T-helper 9 cell (primary cell): ENCODE measurements at places on chromosomes 16 and 17.
A peak's percentile ranks its signal among the peaks of the same experiment; 100 is the strongest.

GRCh38 chr17:19308398-19308797, 54.1 kb downstream of the B9D1 start:
- DNase-seq = no peak

DNA sequence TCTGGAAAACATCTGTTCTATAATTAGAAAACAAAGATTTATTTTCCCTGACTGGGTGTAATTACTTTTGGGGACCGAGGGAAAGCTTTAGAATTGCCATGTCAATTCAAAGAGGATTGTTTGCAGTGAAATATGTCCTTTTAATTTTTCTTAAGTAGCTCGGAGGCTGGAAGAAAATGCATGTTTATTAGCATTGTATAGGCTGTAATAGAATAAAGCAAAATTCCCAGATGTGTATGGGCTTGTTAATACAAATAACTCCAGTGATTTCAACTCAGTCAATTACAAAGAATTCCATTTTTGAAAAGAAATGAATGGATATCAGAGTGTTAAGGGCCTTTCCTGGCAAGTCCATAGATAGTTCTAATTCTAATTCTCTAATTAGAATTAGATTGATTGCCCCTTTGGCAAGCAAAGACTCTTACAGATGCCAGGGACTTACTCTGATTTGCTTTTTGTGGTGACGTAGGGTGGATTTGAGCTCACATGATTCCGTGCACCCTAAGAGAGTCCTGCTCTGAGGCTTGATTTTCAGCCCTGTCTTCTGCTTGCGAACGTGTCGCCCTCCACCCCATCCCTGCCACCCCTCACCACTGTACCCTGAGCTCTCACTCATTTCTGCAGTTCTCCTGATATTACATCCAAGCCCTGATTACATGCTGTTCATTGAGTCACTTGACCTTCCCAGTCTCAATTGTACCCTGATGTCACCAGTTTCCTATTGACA, 70.0 kb upstream of the FAM20A start:
- DNase-seq = no peak

- DNase-seq = no peak
Measured at GRCh38 chr17:30321314-30321713, 12.5 kb downstream of the TMIGD1 start.

DNA sequence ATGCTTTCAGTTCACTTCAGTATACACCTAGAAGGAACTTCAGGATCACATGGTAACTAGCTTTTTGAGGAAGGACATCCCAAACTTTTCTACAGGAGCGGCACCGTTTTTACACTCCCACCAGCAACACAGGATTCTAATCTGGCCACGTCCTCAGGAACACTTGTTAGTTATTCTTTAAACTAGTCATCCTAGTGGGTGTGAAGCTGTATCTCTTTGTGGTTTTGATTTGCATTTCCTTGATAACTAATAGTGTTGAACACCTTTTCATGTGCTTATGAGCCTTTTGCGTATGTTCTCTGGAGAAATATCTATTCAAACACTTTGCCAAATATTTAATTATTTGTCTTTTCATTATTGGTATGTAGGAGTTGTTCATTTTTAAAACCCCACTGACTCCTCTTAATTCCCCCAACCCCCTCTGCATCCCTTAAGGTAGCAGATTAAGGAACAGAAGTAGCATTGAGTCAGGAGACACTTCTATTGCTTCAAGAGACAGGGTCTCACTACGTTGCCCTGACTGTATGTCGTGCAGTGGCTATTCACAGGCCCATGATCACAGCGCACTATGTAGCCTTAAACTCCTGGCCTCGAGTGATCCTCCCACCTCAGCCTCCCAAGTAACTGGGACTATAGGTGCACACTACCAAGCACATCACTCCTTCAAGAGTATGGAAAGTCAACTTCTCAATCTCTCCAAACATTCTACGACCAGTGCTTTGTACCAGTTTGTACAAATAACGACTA, 25.4 kb downstream of the YWHAE start:
- no peak for DNase-seq

- DNase-seq = peak; percentile 45
Measured at GRCh38 chr17:63622574-63623390, 565 bp downstream of the MAP3K3 start.

DNA sequence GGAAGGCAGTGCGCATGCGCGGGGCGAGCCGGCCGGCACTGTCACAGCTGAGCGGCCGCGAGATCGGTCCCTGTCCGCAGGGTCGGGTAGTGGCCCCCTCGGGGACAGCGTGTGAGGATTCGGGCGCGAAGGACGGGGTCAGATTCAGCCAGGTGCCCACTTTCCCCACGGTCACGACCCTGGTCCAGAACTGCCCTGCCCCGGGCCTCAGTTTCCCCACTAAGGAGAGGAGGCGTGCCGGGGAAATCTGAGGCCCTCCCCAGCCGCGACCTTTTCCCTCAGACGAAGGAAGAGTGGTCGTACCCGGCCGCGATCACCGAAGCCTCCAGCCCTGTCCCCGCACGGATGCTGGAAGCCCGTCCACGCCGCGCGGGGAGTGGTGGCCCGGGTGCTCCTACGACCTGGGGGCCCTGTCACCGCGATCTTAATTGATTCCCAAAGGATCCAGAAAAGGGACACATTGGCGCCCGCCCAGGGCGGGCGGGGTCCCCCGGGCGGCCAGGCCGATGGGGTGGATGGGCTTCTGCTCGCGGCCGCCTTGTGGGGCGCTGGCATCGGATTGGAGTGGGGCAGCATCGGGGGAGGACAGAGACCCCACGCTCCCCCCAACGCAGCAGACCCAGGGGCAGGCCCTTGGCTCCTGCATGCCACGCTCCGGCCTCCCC, 57.7 kb downstream of the SRL start:
- DNase-seq = no peak

DNA sequence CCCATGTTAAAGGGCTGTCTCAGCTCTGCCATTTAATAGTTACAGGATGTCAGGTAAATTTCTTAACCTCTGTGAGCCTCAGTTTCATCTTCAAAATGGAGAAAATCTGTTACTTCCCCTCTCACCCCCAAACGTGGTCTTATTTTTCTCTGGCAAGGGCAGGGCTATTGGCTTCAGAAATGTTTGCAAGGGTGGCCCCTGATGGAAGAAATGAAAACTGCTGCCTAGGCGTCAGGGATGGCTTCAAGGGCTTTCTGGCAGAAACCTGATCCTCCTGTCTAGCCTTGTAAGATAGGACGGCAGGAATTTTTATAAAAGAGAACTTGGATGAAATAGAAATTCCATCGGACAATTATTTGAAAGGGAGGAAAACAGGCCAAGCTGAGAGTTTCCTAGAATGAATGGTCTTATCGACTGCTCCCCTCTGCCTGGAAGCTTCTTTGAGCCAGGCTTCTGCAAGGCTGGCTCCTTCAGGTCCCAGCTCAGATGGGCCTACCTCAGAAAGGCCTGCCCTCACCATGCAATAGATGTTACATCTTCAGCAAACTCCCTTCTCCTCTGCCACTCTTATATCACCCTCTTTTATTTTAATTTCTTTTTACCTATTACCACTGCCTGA, 43.0 kb upstream of the TANGO6 start:
- no peak for DNase-seq

DNA sequence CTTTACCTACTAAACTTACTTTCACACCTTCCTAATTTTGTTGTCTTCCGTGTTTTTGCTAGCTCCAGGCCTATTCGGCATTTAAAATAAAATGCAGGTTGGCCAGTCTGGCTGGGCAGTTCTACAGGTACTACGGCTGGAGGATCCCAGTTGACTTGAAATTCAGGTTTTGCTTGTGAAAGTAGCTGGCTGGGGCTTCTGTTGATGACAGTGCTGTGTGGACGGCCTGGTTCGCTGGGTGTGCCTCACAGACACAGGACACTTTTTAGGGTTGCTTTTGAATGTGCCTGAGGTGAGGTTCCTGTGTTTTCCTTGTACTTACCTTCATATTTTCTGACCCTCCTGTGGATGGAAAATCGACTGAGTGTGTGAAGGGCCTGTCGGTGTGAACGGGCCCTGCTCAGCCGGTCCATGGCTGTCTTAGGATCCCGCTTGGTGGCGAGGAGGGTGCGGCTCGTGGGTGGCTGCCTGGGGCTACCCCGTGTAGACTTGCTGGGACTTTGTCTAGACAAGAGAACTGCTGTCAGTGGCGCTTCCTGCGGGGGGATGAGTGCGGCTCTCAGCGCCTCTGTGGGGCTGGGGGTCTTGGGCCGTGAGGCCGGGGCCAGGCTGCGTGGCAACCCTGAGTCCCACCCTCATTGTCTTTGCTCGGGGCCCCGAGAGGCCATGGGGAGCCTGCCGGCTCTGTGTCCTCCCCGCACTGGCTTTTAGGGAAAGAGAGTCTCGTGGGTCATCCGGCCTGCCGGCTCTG, 18.7 kb upstream of the ZNF750 start:
- DNase-seq = peak; percentile 42

GRCh38 chr16:8675183-8676159, 1.1 kb downstream of the ABAT start:
- peak; percentile 34 for DNase-seq

DNA sequence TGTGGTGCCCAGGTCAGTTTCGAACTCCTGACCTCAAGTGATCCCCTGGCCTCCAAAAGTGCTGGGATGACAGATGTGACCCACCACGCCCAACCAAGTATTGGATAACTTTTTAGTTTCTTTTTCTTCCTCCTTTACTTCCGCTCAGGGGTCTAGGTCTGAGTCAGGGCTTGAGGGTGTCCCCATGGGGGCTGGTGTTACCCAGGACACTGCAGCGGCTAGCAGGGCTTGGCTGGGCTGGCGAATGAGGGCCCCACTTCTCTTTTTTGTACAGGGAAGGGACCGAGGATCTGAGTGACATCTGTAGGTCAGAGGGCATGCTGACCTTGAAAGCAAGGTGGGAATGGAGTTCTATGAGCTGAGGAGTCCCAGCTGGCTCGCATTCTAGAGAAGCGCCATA, 24.9 kb downstream of the RAB11FIP3 start:
- DNase-seq = no peak

DNA sequence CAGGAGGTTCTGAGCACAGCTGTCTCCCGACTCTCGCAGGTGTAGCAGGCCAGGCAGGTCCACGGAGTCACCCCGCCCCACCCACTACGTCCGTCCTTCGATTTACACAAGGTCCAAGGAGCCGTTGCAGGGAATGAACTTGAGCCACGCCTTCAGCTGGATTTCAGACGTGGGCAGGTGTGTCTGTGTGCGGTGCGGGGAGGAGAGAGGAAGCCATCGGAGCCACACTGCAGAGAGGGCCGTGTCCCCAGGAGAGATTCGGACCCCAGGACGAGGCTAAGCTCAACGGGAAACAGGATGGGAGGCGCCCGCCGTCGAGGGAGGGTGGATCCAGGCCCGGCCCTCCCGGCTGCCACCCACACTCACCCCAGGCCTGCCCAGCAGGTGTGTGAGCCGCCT, 50.3 kb downstream of the RPH3AL start:
- no peak for DNase-seq

GRCh38 chr16:78836802-78837491, 737.5 kb downstream of the WWOX start:
- no peak for DNase-seq

DNA sequence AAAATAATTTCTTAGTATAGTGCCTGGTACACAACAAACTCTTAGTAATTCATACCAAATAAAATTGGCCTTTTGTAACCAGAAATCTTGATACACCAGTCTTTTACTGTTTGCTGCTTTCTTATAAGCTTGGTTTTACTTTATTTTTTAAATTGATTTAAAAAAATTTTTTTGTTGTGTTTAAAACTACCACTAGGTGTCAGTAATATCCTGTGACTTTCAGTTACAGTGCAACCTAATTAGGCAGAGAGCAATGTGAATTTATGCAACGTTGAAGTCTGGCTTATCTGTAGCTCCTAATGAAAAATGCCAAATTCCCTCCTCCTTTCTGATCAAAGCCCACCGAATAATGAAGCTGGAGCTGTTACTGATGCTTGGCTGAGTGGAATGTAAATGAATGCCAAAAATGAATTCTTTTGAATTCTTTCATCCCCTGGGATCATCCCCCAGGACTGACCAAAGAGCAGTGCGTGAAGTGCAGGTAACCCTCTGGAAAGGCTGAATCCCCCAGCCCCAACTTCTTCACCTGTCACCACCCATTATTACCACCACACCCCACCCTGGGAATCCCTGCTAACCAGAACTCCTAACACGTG, 3.8 kb downstream of the ERCC4 start:
- DNase-seq = no peak

GRCh38 chr17:50072130-50072529, 16.2 kb downstream of the ITGA3 start:
- no peak for DNase-seq

DNA sequence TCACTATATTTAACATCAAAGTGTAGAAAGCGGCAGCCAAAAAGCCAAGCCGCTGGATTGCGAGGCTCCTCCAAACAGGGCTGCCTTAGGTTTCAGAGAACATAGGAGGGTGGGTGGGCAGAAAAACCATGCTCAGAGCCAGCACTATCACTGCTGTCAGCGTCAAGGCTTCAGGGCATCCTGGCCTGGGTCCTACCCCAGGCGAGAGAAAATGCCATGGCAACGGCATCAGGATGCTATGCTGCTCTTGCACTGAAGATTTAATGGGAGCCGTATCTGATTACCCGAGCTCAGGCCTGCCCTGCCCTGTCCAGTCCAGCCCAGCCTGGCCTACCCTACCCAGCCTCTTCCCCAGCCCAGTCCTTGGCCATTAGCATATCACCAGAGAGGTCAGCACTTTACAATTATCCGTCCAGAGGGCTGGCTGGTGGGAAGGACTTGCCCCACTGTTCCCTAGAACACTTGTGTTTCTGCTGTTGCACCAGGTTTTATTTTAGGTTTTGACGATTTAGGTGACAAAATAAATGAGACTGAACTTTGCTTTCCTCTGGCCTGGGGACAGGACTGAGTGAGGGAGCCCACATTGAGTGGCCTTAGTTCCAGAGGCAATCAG, 61.1 kb downstream of the TOM1L2 start:
- DNase-seq = no peak

- no peak for DNase-seq
Measured at GRCh38 chr17:876272-876671, 94.1 kb downstream of the MRM3 start.
